ENCODE measurements at places on chromosomes 7 and 10.

GRCh38 chr7:134891696-134892678, 94.3 kb upstream of the AGBL3 start:
- peak; percentile 17 for DNase-seq

DNA sequence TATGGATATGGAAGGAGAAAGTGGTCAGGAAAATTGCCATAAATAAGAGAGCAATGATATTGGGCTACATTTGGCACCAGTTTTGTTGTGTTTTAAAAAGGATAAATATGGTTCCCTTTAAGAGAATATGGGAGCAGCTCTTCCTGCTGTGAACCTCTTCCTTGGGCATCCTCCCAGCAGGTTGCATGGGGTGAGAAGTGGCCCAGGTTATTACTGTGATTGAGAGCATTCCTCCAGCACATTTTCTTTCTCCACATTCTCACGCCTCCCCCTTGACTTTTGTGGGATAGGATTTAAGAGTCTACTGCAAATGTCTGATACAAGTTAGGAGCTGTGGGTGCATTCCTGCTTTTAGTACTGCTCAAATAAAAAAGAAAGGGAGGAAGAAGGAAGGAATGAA, 214.8 kb downstream of the POU6F2 start:
- no peak for DNase-seq

DNA sequence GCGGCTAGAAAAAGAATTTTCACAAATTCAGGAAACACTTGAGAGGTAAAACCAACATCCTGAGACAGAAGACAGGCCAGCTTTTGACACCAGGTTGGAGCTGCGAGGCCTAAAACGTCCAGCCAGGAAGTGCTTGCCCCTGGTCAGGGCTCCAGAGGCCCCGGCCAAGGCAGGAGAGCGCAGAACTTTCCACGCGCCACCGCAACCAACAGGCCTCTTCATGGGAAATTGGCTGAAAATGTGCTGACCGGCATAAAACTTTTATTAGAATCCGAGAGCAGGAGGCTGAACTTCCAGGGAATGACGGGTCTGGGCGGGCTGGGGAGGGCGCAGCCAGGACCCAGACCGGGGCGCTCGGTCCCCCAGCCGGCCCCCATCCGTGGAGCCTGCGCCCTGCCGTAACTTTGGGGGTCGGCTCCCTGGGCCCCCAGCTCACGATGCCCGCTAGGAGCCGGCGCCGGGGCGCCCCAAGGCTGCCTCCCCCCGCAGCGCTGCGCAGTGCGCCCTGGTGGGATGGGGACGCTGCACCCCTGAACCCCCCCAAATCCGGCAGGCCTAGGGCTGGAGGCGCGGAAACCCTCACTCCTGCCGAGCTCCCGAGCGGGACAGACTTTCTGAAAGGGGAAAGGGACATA, 414.0 kb upstream of the MKI67 start:
- DNase-seq, result no peak

DNA sequence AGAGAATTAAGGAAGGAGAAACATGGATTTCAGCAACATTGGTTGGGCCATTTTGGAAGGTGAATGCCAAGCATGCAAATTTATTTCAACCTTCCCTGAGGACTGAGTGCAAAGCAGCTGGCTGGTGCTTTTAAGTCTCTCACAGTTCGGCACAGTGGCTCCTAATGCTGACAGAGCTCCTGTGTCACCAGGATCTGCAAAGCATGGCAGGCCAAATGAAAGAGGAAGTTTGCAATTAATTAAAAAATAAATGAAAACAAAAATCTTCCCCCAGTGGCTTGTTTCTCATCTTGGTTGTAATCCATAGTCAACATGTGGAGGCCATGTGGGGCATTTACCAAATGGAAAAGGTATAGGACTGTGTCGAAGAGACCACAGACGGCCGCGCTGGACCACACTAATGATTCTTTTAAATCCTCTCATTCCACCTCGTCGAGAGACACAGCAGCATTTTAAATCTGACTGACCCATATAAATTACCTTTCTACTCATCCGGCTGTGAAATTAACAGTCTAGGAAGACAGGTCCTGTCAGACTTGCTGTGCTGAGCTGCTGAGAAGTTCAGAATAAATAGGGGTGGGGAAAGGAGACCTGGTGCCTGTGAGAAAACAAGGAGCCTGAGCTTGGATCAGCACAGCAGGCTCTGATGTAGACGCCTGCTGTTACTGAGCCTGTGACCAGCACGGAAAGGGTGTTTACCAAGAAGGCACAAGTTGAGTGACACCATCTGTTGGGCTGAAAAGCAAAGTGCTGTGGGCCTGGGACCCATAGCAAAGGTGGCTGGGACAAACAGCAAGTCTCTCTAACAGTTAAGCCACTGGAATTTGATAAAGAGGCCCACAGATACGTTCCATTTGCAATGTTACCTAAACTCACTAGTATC, 136.0 kb upstream of the COL1A2 start:
- DNase-seq, result no peak

DNA sequence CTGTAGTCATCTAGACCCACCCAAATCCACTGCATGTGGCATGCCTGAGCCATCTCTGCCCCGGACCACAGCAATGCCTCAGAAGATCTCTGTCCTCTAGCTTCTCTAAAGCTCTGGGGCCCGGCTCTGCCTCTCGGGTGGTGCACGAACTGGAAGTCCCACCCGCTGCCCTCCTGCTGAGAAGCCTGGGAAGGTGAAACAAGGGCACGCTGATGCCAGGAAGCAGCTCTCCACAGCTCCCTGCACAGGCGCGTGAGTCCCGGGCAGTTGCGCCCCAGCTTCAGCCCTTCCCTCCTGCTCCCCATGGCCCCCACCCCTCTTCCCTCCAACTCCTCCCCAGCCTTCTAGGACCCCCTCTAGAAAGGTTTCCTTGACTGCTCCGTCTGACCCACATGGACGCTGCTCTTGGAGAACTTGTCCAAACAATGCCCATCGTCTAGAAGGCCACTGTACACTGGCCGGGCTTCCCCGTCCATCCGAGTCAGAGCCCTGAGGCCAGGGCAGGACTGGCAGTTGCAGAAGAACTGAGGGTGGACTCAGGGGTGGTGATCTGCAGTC, 12.8 kb downstream of the KCNH2 start:
- DNase-seq, result no peak

DNA sequence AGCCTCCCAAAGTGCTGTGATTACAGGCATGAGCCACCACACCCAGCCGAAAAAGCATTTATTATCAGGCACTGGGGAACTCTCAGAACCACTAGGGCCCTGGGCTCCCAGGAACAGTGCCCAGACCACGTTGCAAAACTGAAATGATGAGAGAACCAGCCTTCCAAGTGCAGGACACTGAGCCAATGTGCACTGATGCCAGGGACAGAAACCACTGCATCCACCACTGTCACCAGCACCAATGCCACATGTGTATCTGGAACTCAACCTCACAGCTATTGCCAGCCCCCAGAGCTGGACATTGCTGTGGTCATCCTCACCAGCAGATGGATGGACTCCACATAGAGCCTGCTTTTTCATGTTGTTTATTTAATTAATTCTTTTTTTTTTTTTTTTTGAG, 28.2 kb upstream of the TPST1 start:
- no peak for DNase-seq

GRCh38 chr7:42156291-42156865, 80.6 kb downstream of the GLI3 start:
- DNase-seq, result no peak

GRCh38 chr7:142030848-142031247, 35.2 kb downstream of the MGAM start:
- no peak for DNase-seq

GRCh38 chr10:46106410-46107255, 60.6 kb upstream of the MSMB start:
- DNase-seq, result no peak

GRCh38 chr7:106858618-106859532, 6.2 kb upstream of the PIK3CG start:
- no peak for DNase-seq

DNA sequence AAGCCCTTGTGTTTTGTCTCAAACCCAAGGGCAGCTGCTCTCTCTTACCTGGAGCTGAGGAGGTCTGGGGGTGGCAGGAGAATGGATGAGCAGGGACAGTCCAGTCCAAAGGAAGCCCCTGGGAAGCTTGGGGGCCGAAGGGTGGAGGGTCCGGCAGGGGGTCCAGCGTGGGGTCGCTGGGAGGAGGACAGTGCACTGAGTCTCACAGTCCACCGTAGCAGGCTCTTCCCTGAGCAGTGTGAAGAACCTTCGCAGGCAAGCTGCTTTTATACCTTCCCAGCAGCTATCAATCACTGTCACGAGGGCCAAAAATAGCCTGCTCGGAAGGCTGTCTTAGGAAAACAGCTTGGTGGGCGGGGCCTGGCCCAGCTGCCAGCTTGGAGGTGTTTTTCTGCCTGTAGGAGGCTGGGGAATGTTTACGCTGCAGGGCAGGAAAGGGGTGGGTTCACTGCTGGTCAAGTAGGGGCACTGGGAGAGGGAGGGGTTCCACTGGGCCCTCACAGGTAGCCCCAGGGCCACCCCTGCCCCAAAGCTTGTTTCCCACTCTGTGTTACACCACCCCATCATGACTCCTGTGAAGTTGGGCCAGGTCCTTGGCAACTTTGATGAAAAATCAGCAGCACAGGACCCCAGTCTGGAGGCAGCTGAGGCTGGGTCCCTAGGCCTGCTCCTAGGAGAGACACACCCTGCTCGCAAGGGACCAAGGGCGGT, at the start of gene DEPP1:
Gene DEPP1 (minus strand): TSS at position 240 of the 711 bp plus-strand sequence. CDS start 779 bp downstream, outside the sequence.
- peak; percentile 96 for DNase-seq

GRCh38 chr10:61099756-61100155, 155.8 kb upstream of the RHOBTB1 start:
- no peak for DNase-seq

GRCh38 chr10:7233259-7233991, 177.4 kb downstream of the SFMBT2 start:
- DNase-seq, result no peak

DNA sequence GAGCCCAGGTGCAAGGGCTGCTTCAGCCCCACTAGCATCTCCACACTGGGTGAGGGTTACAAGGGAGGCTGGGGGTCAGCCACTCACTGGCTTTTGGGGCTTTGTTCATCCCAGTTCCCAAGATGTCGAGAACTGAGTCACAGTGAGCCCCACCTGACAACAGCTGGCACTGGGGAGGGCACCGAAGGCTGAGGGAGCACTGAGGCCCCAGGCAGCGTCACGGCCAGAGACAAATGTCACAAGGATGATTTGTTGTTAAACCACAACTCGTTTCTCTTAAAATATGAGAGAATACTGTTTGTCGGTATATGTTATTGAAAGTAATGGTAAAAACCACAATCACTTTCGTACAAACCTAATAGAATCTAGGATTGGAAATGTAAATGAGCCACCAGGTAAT, 219.9 kb downstream of the CELF2 start:
- DNase-seq, result no peak

DNA sequence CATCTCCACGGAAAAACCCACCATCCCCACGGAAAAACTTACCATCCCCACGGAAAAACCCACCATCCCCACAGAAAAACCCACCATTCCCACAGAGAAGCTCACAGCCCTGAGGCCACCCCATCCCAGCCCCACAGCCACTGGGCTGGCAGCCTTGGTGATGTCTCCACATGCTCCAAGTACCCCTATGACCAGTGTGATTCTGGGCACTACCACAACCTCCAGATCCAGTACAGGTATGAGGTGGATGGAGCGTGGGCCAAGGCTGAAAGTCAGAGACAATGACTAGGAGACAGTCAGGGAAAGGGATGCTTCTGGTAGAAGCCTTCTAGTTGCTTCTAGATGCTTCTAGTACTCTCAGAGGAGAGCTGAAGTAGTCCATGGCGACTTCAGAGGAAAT, 19.6 kb downstream of the ZAN start:
- DNase-seq, result no peak

DNA sequence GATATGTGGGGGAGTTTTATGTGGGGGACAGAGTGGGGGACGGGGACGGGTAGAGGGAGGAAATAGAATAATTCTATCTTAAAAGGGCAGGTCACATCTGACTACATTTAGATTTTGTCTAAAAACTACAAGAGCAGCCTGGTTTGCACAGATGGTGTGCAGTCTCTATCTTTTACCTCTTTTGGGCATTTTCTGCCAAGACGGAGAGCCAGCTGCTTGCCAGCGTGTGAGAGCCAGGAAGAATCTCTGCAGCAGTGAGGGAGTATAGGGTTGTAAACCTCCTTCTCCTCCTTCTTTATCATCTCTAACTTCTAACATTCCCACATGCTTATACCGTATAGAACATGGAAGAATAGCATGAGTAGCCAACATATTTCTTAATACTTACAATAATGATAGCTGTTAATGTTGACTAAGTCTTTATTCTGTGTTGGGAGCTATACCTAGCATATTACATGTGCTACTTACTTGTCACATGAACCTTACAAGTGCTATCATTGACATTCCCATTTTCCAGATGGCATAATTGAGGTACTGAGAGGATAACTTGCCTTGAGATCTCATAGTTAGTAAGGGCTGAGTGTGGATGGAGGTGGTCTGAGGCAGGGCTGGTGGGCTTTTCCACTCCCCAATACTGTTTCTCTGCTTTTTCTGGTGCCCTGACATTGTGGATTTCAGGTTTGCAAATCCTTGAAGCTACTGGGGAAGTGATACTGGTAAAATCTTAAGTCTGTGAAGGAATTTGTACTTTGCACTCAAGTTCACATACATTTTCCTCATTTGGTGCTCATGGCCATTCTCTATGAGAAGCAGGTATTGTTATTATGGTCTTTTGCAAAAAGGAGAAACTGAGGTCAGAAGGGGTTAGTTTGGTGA, 1.1 kb downstream of the ENTPD1 start:
- DNase-seq, result no peak

DNA sequence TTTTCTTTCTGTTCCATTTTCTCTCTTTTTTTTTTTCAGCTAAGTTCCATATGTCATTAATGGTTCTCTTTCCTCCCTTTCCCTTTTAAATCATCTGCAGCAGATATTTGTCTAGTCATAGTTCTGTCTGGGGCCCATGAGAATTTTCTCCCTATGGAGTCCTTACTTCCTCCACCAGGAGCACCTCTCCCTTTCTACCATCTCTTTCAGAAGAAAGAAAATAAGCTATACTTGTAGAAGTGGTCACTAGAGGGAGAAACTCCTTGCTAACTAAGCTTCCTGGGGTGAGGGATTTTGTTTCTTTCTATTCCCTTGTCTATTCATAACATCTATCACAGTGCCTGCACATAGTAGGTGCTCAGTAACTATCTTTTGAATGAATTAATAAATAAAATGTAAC, 230.2 kb upstream of the HPS1 start:
- no peak for DNase-seq

GRCh38 chr7:143181349-143181748, 1.9 kb upstream of the TAS2R39 start:
- no peak for DNase-seq

DNA sequence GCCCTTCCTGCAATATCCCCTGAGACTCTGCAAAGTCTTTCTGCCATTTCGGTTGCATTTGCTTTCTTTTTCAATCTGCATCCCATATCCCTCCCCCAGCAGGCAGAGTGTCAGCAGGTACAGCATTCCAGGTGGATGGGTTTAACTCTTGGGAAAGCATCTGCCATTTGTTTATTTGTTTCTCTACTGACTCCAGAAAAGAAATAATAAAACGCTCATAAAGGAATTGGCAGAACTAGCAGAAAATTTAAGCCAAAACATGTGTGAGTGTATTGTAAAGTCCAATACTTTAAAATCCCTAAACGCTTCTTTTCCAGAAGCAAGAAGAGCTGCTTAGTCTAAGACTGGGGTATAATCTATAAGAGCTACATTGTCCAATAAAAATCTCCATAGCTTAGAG, 393.8 kb downstream of the TNS3 start:
- no peak for DNase-seq

GRCh38 chr7:1668396-1669063, 1.5 kb upstream of the ELFN1 start:
- DNase-seq, result no peak

- DNase-seq, result no peak
These were observed 553.3 kb downstream of the HTR7 start for GRCh38 chr10:90304533-90304932.

Measured in cerebellar nuclear complex (tissue), 1 donor.